Dermis microvascular lymphatic vessel endothelial cell (primary cell): ENCODE measurements at places on chromosomes 16 and 17. TPM values are rescaled to one million over a fixed set of nuclear protein-coding genes. Genes with fewer than 3 reads are reported as not detected.

CCDC102A gene
- total RNA-seq = 8.9 and 11.6 TPM in 2 replicates

PARD6A gene
- 2.0 and 2.3 TPM in 2 replicates for total RNA-seq

PRDM7 gene
- total RNA-seq = not detected in 2 replicates

DNAAF8 gene
- 0.13 TPM in 2 replicates for total RNA-seq

CD300A gene
- total RNA-seq = not detected in 2 replicates

GLIS2 gene
- total RNA-seq = 0.38 and 0.39 TPM in 2 replicates

RCVRN gene
- not detected in 2 replicates for total RNA-seq

PABPN1L gene
- total RNA-seq = not detected in 2 replicates

- no peak for DNase-seq
Observed at GRCh38 chr16:72256398-72257066, 84.6 kb upstream of the PMFBP1 start.

DNA sequence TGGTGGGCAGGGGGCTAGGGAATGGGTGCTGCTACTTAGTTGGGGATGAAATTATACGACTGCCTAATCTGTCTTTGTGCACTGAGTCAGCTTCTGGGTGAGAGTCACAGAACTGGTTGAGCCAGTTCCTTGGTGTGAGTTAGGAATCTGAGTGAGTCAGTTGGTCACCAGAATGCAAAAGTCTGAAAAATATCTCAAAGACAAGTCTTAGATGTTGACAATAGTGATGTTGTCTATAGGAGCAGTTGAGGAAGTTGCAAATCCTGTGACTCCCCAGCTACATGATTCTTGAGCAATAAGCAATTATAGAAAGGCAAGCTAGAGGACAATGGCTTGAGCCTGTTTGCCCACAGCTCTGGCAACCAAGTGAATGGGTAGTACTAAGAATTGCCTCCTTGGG is 399.2 kb downstream of the CNTNAP4 start:
- DNase-seq = no peak

GRCh38 chr17:18039535-18040260 is 490 bp downstream of the GID4 start:
- DNase-seq = no peak

DNA sequence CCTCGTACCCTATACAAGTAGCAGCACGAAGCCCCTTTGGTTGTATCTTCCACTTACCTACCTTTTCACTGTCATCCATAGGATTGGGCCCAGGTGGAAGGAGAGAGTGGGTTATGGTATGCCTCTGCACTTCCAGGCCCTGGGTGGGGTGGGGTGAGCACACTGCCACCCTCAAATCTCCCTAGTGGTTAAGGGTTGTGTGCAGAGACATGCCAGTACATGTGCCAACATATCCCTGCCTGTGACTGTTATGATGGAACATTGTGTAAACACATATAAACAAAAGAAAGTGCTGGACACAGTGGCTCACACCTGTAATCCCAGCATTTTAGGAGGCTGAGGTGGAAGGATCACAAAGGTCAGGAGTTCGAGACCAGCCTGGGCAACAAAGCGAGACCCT is 11.1 kb downstream of the HROB start:
- DNase-seq = no peak

DNA sequence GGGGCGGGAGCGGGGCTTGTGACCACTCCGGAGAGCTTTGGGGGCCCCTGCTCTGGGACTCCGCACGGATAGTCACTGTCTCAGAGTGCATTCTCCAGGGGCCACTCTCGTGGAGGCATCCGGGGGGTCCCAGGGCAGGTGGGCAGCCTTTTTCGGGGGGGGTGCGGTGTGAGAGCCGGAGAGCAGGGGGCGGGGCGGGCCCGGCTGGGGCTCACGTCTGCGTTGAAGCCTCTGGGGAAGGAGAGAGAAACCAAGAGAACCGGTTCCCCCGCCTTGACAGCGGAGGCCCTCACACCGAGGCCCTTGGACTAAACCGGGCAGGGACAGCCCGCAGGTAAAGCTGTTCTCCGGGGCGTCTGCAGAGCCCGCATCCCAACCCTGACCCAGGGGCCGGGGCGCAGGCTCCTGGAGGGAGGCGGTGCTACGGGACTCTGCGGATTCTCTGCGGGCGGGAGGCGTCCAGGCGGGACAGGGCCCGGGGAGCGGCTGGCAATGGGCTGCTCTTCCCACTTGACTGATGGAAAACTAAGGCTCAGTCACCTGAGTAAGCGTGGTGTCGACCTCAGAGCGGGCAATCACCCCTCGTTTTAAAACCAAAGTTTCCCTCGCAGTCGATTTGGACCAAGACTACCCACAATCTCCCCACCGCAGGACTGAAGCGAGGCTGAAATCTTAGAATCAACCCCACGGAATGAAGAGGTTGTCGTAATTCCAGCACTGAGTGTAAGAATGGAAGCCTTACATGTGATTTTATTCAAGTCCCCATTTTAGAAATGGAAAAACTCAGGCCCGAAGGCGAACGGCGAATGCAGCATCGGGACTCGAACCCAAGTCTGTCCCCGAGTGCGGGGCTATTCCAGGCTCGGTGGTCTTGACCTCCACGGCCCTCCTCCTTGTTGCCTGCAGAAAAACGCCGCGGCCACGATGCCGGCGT is 49.6 kb upstream of the AMZ2 start:
- no peak for DNase-seq

- DNase-seq = no peak
Observed at GRCh38 chr17:63358956-63359355, 87.2 kb downstream of the CYB561 start.

DNA sequence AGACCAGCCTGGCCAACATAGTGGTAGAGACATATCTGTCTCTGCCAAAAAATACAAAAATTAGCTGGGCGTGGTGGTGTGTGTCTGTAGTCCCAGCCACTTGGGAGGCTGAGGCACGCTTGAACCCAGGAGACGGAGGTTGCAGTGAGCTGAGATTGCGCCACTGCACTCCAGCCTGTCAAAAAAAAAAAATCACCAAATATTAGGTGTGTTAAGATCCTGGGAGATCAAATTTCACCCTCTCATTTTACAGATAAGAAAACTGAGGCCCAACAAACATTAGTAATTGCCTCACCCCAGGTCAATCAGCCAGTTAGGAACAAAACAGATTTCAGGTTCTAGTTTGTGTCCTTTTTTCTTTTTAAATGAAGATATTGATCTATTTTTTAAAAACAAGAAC is 116.7 kb downstream of the MSI2 start:
- no peak for DNase-seq

DNA sequence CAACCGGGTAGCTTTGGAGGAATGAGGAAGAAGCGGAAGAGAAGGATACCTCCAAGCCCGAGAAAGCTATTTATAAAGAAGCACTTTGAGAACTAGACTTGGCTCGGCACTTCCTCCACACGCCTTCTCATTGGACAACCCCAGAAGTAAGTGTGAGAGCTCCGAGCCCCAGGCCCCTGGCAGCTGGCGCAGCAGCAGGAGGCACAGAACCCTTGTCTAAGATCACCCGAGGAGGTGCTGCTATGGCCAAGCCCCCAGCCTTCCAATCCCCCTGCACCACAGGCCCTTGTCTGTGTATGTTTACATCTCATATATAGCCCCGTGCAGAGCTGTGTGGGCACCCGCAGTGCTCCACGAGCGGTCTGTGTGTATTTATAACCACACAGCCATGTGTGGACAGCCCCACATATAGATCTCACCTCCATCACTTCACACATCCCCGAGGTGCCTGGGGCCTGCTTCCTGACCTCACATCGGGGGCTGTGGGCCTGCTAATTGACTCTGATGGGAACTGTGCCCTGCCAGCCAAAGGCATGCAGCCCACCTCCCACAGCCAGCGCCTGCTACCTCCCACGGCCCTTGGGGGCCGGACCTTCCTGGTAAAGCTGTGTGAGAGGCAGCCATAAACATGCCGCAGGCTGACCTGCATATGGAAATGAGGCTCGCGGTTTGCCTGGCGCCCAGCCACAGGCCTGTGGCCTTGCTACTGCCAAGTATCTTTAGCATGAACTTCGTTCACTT is 96.1 kb downstream of the C17orf67 start:
- no peak for DNase-seq

DNA sequence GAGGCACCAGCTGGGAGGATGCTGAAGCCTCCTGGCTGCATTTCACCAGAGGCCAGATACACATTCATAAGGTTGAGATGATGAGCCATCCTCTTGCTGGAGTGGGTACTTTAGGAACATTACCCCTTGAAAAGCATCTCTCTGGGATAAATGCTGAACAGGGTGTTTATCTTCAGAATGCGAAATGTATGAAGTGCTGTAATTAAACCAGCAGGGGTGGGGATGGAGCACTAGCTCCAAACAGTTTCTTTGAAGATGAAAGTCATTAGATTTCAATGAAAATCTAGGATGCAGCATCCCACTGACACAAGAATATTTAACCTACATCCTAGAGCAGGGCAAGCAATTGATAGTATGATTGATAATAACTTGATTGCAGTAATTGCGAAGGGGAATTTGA is 158.1 kb downstream of the CYLD start:
- no peak for DNase-seq

DNA sequence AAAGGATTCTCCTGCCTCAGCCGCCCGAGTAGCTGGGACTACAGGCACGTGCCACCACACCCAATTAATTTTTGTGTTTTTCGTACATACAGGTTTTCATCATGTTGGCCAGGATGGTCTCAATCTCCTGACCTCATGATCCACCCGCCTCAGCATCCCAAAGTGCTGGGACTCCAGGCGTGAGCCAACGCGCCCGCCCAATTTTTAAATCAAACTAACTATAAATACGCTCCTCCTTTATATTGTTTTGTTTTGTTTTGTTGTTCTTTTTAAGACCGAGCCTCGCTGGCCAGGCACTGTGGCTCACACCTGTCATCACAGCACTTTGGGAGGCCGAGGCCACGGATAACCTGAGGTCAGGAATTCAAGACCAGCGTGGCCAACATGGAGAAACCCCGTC is 1.9 kb upstream of the UTP6 start:
- DNase-seq = no peak

GRCh38 chr16:81327011-81327410 is 12.2 kb downstream of the GAN start:
- no peak for DNase-seq

GRCh38 chr17:11250161-11250560 is 9.1 kb downstream of the SHISA6 start:
- DNase-seq = no peak

DNA sequence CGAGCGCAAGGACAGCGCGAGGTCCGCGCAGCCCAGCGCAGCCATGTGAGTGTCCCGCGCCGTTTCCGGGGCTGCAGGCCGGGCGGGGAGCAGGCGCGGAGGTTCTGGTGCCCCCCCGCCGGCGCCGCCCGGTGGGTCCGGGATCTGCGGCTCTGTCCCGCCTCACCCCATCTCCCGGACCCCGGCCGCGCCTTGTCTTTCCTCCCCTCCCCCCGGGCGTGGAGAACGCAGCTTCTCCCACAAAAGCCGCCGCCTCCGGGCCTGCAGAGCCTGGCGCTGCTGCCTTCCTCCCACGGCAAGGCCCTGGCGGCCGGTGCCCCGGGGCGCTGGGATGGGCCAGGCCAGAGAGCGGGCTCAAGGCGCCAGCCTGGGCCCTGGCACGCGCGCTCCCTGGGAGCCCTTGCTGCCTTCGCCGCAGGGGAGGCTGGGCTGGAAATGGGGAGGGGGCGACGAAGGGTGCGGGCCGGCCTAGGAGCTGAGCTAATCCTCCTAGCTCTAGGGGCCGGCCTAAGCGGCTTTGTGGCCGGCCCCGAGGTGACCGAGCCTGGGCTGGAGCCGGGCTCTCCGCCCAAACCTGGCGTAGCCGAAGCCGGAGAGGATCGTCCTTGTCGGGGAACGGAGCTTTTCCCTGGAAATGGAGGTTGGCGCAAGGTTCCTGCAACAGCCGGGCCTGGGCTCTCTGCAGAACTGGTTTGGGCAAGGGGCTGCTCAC is 397 bp downstream of the RIPOR1 start:
- DNase-seq = no peak

DNA sequence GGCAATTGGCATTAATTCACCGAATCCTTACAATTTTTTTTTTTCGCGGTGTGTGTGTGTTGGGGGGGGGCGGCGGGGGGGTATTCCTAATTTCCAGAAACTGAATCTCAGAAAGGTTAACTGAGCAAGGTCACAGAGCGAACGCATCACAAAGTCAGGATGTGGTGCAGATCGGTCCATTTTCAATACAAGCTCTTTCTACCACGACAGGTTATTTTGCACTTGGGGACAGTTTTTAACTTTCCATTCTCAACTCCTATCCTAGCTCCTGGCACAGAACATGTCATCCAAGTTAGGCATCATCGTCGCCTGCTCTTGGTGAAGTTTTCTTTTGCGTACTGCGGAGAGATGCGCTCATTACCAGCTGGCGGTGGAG is 15.4 kb upstream of the ERN1 start:
- DNase-seq = no peak

DNA sequence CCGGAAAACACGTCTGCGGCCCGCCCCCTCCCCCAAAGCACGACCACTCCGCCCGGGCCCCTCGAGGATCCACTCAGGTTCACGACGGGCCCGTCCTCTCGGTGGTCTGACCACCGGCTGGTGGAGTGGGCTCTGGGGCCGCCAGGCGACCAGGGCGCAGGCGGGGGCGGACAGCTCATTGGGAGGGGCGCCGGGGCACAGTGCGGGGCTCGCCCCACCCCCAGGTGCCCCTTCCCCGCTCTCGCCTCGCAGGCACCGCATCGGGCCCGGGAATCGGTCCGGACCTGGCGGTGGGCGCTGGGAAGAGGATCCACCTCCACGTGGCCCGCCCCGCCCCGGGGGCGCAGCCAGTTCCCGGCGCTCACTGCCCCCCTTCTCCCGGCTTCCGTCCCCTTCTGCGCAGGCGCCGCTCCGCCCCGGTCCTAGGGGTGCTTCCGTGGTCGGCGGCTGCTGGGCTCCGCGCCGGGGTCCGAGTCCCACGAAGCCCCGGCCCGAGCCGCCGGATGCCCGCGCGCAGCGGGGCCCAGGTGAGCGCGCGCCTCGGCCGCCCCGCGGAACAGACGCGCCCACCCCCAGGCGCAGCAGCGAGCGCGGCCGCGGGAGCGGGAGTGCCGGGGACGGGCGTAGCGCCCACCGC is at the start of gene MPG:
Gene MPG, plus strand, starts transcription at position 419 of the 637 bp plus-strand sequence. Its CDS starts 85 bp downstream, at position 504.
- no peak for DNase-seq

DNA sequence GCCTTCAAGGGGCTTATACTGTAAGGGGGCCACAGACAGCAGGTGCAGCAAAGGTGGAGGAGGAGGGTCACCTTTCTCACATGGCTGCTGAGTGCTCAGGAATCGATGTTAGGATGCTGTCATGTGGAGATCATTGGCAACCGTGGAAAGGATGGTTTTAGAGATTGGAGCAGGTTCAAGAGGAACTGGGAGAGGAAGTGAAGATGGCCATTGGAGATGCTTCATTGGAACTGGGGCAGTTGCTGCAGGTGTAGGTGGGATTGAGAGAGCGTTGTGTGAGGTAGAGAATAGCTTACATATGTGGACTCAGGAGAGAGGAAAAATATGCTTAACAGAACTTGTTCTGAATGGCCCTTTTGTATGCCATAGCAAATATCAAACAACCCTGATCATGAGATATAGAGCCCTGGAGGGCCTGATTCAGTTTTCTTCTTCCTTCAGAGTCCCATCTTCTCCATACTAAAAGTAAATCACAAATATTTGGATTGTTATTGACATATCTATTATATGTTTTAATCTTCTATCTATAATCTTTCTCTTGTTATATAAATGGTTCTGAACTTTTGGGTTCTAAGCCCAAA is 40.8 kb downstream of the LDHD start:
- DNase-seq = no peak

DNA sequence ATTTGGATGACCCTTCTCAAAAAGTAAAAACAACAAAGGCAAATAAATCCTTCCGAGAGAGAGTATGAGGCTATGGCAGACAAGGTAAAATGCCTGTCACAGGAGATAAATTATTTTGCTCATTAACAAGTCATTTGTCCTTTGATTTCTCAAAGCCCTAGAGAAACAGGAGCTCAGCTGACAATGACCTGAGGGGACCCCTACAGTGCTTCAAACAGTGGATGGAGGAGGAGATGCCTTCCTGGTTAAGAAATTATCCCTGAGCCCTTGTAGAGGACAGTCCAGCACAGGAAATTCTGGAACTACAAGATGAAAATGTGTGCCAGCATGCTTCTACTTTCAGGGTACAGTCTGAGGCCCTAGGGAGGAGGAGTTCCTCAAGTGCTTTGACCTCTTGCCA is 24.0 kb upstream of the RHBDL3 start:
- DNase-seq = no peak
